ENCODE measurements at places on chromosomes 5 and 9.

GRCh38 chr5:149381261-149381985, 2.3 kb upstream of the IL17B start:
- no peak for DNase-seq

GRCh38 chr5:108430931-108431608, 49.2 kb upstream of the FBXL17 start:
- DNase-seq, result no peak

DNA sequence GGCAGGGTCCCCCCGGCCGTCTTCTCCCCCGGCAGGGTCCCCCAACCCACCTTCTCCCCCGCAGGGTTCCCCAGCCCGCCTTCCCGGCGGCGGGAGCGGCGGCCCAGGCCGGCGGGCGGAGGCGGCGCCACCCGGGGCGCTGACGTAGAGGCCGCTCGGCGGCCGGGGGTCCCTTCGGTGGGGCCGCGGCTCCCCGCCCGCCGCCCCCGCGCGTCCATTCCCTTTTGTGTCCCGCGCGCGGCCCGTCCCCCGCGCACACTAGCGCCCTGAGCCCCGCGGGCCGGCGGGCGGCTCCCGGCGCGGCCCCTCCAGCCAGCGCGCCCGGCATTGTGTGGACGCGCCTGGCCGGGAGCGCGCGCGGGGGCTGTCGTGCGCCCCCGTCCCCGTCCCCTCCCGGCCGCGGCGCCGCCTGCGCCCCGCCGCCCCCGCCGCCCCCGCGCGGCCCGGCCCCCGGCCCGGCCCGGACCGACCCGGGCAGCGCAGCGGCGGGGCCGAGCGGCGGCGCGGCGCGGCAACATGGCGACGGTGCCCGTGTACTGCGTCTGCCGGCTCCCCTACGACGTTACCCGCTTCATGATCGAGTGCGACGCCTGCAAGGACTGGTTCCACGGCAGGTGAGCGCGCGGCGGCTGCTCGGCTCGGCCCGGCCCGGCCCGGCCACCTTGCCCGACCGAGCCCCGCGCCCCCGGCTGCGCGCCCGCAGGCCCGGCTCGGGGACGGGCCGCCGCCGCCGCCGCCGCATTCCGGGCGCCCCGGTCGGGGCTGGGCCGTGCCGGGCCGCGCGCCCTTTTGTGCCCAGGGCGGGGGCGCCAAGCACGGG, at the start of gene PHF2:
TSS of gene PHF2 (plus strand) at position 327 of the 820 bp plus-strand sequence. CDS start at position 517, 190 bp downstream.
- DNase-seq, result peak; percentile 26

DNA sequence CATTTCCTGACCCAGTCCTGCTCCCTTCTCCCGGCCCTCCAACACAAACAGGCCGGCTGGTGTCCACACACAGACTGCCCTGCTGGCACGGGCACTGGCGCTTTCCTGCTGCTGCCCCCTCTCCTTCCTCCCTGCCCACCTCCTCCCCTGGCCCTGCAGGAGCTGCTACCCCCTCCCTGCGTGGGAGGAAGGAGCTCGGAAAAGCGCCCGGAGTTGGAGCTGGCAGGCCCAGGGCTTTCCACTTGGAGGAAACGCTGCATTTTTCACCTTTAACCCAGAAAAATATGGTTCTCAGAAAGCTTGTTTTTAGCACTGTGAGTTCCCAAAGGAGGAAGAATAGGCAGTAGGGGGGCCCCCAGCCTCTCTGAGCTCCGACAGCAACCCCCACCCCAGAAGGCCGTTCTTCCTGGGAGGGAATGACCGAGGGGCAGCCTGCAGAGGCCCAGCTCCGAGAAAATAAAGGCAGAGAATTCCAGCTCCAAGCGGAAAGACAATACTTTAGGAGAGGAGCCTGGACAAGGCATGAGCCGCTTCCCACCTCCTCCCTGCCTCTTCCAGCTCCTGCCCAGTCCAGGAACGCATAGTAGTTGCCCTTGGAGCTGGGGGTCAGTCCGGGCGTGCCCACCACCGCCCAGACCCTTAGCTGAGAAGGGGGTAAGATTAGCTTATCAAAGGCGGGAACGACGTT, 88.9 kb downstream of the LIFR start:
- no peak for DNase-seq

GRCh38 chr5:137340881-137341280, 158.2 kb downstream of the SPOCK1 start:
- no peak for DNase-seq

DNA sequence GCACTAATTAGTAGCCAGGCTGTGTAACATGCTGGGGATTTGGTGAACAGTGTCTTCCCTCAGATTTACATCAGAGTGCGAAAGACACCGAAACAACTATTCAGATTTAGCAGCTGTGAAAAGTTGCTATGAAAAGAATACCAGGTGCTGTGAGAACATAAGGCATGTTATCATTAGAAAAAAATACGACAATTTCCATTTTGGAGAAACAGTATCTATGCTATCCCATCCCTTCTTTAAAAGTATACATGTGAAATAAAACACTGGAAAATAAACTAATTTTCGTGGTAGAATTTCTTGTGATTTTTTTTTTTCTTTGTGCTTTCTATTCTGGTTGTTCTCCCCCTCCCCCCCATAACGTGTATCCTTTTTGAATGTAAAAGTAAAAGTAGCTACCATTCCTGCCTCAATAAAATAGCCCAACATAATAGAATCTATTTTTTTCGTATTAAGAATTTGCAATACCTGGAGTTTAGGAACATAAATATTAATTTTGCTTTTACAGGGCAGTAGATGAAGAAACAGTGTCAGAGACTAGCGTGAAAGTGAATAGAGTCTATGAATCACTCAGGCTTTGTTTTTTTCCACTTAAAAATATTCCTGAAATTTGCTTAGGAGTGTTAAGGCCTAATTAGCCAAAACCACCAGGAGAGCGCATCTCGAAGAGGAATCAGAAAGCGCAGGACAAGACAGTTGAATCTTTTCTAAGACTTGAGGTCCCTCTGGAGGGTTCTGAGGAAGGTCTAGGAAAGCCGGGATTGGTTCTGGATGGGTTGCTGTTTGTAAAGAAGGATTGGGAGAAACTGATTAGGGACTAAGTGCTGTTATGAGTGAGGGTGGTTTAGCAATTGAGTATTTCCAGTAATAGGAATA, 813 bp upstream of the SLU7 start:
- no peak for DNase-seq

- no peak for DNase-seq
These were observed 10.5 kb downstream of the RPS14 start for GRCh38 chr5:150438873-150439546.

DNA sequence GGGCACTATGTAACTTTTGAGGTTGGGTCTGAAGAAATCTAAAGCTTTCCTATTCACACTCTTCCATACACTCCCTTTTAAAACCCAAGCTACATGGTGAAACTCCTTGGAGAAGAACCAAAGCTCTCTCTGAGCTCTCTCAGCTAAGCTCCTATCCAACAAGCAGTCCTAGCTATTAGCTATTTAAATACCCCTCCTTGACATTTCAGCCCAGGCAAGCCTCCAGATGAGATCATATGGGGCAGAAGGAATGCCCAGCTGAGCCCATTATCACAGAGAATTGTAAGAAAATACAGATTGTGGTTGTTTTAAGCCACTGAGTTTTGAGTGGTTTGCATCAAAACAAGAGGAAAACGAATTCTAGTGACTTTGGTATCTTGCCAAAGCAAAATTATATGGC, 15.2 kb downstream of the HSPB3 start:
- no peak for DNase-seq

GRCh38 chr5:176420972-176421544, 4.7 kb upstream of the CLTB start:
- DNase-seq, result no peak

GRCh38 chr5:97142521-97143254, at the start of gene LIX1:
TSS of gene LIX1 (minus strand) at chr5:97142611. CDS start at chr5:97142576, 35 bp downstream.
- DNase-seq, result no peak

GRCh38 chr5:142900927-142901326, 130.8 kb downstream of the ARHGAP26 start:
- DNase-seq, result no peak

DNA sequence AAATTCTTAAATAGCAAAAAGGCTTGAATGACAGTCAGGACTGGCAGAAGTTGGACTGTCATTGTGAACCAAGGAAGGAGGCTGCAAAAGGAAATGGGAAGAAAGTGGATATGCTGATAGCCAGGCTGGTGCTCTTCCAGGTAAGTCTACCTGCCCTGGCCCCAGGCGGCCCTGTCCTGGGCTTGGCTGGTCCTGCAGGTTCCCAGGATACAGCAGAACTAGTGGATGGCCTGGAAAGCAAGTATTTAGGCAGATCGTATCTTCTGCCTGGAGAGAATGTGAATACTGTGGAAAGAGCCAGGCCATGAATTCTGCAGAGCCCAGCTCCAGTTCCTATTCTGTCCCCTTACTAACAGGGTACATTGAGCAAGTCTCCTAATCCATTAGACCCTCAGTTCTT, 149.3 kb downstream of the SEC61B start:
- no peak for DNase-seq

- no peak for DNase-seq
These were observed 70.5 kb downstream of the ST8SIA4 start for GRCh38 chr5:100832252-100833230.

GRCh38 chr9:133980864-133981588, 11.1 kb downstream of the VAV2 start:
- no peak for DNase-seq

All from effector memory CD8-positive, alpha-beta T cell (primary cell).